ENCODE measurements at places on chromosomes 16 and 17.

DNA sequence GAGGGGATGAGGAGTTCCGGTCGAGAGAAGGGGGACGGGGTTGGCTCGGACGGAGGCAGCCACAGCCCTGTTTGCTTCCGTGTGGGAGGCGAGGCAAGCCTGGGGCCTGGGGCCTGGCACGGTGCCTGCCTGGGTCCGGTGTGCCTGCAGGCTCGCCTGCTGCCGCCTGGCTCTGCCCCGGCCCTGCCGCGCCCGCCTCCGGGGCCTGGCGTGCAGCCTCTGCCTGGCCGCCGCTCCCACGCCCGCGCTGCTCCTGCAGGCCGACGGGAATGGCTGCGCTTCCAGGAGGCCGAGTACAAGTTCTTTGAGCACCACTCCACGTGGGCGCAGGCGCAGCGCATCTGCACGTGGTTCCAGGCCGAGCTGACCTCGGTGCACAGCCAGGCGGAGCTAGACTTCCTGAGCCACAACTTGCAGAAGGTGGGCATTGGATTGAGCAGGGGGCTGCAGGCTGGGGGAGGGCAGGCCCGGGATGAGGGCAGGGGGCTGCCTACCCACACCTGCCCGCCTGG lies 53.1 kb downstream of the MRC2 start:
- no peak for DNase-seq

- no peak for DNase-seq
These were observed 20.2 kb downstream of the TBCD start for GRCh38 chr17:82772026-82772425.

GRCh38 chr16:14302399-14303181 lies 231.5 kb downstream of the MRTFB start:
- no peak for DNase-seq

DNA sequence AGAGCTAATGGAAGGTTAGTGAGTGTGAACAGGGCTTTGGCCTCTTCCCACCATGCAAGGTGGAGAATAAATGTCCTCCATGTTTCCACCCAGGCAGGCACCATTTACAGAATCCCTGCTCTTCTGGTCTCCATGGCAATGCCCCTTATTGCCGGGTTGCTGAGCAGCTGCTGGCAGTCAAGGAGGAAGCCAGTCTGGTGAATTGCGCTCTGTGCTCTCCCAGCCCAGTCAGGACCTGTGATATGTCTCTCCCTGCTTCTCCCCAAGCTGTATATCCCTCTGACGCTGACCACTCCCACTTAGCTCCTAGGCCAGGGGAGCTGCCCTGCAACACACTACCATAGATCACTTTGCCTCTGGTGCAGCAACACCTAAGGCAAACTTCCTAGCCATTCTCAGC lies 402.1 kb upstream of the ERCC4 start:
- DNase-seq = no peak

- peak; percentile 3 for DNase-seq
These were observed 123.5 kb downstream of the CBLN1 start for GRCh38 chr16:49158029-49158642.

GRCh38 chr17:79008666-79009387 lies 737 bp downstream of the CANT1 start:
- no peak for DNase-seq

- DNase-seq = no peak
These were observed 4.6 kb upstream of the EMP2 start for GRCh38 chr16:10584981-10585438.

GRCh38 chr16:83947642-83948234 lies 5.3 kb upstream of the OSGIN1 start:
- DNase-seq = no peak

DNA sequence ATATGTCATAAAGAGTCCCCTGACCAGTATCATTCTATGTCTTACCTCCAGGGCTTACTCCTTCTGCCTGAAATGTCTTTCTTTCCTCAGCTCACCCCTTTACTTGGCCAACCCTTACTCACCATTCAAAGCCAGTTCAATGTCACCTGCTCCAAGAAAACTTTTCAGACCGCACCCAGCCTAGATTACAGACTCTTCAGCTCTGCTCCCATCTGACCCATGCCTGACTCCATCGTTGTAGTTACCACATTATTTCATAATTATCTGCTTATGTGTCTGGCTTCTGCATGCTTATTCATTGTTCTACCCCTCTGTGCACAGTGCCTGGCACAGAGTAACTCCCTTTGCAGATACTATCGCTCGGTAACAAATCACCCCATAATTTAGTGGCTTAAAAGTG lies 62.5 kb upstream of the TOB1 start:
- peak; percentile 34 for DNase-seq
